ENCODE measurements at places on chromosomes 6 and 20.

GRCh38 chr6:155223646-155224451, 40.0 kb upstream of the CLDN20 start:
- DNase-seq = no peak

DNA sequence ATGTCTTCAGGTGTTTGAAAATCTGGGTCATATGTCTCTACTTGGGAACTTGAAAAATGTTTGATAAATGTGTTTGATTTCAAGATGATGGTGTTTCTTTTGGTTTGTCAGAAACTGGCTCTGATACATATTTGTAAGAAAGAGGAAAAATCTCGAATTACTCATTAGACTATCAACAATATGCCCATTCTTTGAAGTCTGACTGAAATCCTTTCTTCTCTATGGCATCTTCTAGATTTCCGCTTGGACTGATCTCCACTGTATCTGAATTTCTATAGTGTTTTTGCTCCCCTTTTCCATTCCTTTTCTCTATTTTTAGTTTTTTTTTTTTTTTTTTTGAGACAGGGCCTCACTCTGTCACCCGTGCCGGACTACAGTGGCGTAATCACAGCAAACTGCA, 1096.5 kb downstream of the KIF16B start:
- DNase-seq = no peak

- DNase-seq = no peak
Observed at GRCh38 chr20:48975955-48976354, 54.4 kb downstream of the ARFGEF2 start.

DNA sequence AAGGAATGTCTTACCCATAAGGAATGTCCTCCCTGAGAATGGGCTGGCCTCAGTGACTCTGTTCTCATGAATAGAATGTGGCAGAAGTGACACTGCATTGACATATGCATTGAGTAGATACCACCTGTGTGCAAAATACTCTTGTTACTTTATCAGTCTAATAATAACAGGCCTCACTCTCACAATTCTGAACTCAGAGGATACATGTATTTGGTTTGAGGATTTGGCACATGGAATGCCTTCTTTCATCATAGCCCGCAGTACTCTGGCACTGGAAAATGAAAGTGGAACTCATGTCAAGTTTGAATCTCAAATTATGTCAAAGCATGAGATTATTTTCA, 52.9 kb upstream of the PLCB4 start:
- DNase-seq = no peak

DNA sequence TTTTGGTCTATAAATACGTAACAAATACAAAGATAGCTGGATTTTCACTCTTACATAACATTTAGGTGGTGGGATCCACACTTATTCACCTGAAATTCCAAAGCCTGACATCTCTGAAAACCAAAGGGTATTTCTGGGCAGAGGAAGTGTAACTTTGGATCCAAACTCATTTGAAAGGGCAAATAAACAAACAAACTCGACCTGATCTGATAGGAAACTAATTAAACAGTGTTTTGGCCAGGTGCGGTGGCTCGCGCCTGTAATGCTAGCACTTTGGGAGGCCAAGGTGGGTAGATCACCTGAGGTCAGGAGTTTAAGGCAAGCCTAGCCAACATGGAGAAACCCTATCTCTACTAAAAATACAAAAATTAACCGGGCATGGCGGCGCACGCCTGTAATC, 128.9 kb downstream of the ZMYND8 start:
- DNase-seq = no peak

GRCh38 chr6:106743612-106744011, 114.2 kb downstream of the QRSL1 start:
- no peak for DNase-seq

DNA sequence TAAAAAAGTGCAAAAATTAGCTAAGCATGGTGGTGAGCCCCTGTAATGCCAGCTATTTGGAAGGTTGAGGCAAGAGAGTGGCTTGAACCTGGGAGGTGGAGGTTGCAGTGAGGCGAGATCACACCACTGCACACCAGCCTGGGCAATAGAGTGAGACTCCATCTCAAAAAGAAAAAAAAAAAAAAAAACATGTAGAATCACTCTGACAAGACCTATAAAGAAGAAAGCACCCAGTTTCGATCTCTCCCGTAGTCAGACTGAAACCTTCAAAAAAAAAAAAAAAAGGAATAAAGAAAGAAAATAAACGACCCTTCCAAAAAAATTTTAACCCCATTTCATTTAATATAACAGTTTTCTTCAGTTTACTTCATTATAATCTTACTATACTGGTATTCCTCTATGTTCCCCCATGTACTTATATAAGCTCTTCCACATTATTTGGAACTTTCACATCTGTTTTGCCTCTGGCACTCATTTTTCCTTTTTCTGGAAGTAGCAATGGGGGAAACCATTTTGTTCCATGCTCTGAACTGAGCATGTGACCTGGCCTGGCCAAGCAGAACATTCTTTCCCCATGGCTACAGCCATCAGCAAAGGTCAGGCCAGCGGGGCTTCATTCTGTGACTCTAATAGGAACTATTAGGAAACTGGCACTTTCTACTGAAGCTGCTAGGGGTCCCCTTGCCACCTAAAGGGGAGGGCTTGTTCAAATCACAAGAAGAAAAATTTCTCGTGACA, 9.6 kb downstream of the SLC18B1 start:
- peak; percentile 18 for DNase-seq

DNA sequence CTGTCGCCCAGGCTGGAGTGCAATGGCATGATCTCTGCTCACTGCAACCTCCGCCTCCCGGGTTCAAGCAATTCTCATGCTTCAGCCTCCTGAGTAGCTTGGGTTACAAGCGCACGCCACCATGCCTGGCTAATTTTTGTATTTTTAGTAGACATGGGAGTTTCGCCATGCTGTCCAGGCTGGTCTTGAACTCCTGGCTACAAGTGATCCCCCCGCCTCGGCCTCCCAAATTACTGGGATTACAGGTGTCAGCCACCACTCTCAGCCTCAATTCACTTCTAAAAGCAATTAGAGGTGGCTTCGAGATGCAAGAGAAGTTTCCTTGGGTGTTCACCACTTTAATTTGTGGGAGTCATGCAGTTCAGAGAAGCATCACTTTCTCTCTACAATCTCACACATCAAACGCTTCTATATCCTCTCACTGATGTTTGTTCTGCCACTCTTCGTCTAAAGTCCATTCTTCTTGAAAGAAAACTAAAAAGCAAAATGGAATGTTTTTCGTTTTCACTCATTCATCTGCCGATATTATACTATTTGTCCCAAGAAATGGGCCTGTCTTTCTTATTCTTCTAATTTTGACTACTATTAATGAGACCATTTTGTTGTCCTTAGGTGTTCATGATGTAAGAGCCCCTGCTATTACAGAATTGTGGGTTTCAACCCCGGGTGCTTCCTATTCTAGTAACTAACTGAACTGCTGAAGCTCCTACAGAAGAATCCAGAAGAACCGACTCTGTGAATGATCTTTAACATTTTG, 38.3 kb upstream of the ENPP1 start:
- DNase-seq = no peak

GRCh38 chr20:62969179-62969760, 16.8 kb downstream of the SLC17A9 start:
- DNase-seq = no peak

DNA sequence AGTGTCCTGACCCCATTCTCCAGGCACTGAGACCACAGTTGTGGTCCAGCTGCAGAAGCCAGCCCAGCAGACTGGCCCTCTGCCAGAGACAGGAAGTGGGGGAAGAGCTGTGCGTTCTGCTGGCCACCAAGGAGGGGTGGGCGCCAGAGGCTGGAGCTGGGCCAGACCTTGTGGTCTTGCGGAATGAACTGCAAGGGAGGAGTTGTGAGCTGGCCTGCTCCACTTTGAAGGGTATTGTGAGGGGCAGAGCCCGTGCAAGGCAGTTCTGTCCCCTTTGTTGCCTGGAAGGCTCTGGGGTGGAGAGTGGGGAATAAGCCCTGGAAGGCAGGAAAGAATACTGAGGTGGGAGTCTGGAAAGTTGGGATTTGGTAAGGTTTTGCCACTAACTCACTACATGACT, 3.6 kb upstream of the MDFI start:
- no peak for DNase-seq

- no peak for DNase-seq
Observed at GRCh38 chr6:136539967-136540652, 10.1 kb downstream of the MAP7 start.

GRCh38 chr6:138099832-138100231, 7.4 kb downstream of the PERP start:
- no peak for DNase-seq

DNA sequence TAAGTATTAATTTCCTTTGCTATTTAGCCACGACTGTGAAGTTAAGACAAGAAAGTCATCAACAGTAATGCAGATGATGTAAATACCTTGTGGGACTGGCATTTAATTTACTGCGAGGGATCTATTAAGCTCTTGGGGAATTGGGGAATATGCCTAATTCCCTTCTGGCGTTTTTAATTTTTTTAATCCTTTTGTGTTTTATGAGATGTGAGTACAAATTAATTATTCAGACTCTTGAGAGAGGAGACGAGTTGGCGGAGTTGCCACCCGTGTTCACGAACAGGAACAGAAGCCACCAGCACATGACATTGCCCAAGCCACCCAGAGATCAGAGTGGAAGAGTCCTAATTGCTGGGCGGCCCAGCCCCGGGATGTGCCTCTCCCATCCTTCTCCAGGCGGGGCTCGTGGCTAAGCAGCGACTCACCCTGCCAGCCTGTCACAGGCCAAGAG, 533 bp upstream of the CRYBG1 start:
- DNase-seq = no peak

GRCh38 chr6:1652842-1653241, 43.1 kb downstream of the FOXC1 start:
- no peak for DNase-seq

DNA sequence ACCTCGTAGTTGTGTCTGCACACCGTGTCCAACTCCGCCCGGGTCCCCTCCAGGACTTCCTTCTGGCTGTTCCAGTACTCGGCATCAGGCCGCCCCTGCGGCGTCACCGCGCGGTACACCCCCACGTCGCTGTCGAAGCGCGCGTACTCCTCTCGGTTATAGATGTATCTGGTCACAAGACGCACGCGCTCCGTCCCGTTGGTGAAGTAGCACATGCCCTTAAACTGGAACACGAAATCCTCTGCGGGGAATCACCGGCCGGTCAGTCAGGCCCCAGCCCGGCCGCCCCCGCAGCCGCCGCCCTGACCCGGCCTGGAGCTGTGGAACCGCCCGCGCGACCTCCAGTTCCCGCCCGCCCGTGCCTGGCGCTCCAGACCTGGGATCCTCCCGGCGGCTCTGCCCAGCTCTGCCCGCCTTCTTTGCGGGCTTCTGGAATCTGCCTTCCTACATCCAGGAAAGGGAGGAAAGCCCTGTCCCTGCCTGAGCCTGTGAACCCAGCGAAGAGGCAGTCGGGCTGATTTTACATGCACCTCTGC, 1.6 kb downstream of the HLA-DQB1 start:
- DNase-seq = no peak

GRCh38 chr20:19370076-19371075, 157.9 kb downstream of the SLC24A3 start:
- no peak for DNase-seq

GRCh38 chr6:112041535-112041934, 12.4 kb upstream of the CCN6 start:
- no peak for DNase-seq

- DNase-seq = no peak
Observed at GRCh38 chr6:42086046-42087035, 36.0 kb downstream of the TAF8 start.

DNA sequence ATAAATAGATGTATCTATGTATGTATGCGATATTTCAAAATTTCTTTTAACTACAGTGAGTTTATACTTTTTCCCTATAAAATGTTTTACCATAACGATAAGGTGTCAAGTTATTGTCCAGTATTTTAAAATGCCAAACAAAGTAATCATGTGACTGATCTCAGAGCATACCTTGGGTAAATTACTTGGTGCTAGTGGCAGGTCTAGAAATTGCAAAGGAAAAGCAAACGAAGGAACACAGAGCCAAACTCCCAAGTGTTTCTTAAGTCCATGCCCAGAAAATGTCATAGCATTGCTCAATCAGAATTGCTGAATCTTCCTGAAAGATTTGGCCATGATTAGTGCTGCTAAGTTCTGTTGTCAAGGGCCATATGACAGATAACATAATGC, 77.5 kb downstream of the CAP2 start:
- DNase-seq = no peak

- DNase-seq = no peak
Observed at GRCh38 chr6:163892824-163893561, 478.5 kb downstream of the QKI start.

DNA sequence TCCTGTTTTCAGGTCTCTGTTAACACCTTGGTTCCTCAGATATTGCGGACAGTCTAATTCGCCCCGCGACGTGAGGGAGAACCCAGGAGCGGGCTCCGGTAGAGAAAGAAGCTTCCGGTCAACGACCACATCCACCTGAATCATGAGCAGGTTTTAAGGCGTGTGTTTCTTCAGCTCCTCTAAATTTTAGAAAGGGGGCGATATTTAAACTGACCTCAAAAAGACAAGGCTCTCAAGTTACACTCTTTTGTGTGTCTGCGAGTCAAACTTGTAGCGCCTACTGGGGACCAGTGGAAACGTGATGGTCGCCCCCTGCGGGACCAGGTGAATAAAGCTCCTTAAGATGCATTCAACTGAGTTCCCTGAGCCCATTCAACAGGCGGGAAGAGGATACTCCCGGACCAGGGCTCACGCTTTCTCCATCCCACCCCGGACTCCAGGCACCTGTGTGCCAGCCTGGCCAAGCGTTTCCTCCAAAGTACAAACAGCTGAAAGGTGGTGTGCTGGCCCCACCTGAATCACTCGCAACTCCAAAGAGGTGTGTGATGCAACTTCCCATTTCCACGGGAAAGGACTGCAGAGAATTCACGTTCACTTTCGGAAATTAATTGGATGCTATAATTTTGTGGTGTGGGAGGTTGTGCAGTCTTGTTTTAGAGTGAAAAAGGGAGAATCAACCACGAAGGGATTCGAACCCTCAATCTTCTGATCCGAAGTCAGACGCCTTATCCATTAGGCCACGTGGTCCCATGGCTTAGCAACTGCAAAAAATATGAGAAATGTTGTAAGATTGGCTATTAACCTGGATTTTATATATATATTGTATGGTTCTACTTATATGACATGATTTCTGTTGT, 17.0 kb downstream of the GPX5 start:
- DNase-seq = peak; percentile 28

DNA sequence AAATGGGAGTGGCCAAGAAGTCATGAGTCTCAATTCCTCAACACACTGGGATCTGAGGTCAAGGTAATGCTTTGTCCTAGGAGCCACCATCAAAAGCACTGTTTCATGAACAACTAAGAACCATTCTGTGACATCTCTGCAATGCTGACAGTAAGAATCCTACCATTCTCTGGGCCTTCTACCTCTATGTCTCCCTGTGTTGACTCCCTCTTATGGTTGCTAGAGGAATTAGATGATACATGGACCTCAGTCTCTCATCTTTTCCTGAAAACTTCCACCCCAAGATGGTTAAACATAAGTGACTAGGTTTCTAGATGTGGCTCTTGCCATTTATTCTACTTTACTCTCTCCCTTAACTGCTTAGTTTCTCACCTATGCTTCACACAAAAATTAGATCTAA, 9.1 kb downstream of the MTRF1L start:
- DNase-seq = no peak

- no peak for DNase-seq
Observed at GRCh38 chr6:38572186-38572813, 67.4 kb downstream of the BTBD9 start.

Data from amygdala (tissue), 56 donors.